ENCODE measurements at places on chromosomes 5 and 9.
A peak's percentile ranks its signal among the peaks of the same experiment; 100 is the strongest.

- DNase-seq = no peak
Observed at GRCh38 chr9:5551368-5552150, 41.2 kb downstream of the PDCD1LG2 start.

- DNase-seq = no peak
Observed at GRCh38 chr5:123594434-123594833, 82.5 kb downstream of the CSNK1G3 start.

- DNase-seq = peak; percentile 68
Observed at GRCh38 chr5:172147857-172148256, 40.2 kb downstream of the STK10 start.

DNA sequence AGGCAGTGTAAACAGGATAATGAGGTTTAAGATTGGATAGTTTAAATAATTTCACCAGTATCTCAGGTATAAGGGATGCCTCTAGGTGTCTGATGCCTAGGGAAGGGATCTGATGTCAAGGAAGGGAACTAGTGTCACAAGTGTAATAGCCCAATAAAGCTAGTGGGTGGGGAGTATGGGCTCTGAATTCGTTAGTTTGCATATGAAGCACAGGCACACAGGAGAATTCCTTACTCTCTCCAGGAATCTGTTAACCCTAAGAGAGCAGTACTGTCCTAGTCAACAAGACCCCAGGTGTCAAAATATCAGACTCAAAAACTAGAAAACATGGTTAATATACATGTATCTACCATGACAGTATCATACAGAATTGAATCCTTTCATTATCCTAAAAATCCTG, 352.5 kb upstream of the CYLC2 start:
- no peak for DNase-seq

DNA sequence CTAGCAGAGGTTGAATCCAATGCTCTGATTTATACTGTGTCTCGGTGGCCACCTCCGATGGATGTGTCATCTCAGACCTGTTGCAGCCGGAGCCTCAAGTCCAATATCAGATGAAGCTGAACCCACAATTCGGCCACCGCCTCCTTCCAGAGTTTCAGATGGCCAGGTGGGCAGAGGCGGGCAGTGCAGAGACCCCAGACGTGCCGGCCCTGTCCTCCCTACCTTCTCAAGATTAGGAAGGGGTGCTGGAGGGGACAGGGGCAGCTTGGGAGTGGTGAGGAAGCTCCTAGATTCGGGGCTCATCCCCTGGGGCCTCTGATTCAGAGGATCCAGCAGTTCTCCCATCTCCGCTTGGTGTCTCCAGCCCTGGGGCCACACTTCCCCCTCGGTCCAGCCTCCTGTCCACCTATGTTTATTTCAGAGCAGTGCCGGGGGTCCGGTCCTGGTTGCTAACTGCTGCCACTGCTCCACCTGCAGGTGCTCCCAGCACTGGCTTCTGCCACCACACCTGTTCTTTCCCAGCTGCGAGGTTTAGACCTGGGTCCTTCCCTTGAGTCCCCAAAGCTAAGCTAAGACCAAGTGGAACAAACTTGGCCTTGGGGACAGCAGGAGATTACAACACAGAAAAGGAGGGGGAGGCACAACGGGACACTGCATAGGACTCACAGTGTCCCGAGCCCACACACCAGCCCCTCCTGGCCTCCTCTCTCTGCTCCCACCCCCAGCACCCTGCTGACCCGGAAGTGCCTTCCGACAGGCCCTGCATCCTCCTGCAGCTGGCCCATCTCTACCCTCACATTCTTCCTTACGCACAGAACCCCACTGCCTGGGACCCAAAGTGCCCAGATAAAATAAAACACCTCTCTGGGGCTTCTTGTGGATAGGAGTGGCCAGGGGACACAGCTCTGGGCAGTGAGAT, 81.6 kb downstream of the NTNG2 start:
- DNase-seq = no peak

DNA sequence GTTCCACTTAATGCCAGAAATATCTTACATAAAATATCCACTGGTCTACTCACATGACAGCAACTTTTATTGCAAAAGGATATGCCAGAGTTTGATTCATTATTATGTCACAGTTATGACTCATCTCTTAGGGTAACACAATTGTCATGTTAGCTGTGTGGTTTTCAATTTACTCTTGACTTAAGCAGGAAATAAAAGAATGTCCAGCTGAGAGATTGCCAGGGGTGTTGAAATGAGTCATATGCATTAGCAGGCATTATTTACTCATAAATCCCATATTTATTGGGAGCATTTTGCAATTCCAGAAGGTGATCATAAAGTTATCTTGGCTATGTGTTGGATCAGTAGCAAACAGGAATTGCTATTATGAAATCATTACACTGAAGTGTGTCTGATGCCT, 1164.6 kb upstream of the CDH18 start:
- no peak for DNase-seq

- DNase-seq = peak; percentile 10
Observed at GRCh38 chr5:124783794-124784193, 37.4 kb upstream of the ZNF608 start.

GRCh38 chr9:124290743-124291554, 33.2 kb downstream of the NEK6 start:
- DNase-seq = peak; percentile 42

GRCh38 chr5:92879806-92880543, 701.0 kb downstream of the NR2F1-AS1 start:
- no peak for DNase-seq

DNA sequence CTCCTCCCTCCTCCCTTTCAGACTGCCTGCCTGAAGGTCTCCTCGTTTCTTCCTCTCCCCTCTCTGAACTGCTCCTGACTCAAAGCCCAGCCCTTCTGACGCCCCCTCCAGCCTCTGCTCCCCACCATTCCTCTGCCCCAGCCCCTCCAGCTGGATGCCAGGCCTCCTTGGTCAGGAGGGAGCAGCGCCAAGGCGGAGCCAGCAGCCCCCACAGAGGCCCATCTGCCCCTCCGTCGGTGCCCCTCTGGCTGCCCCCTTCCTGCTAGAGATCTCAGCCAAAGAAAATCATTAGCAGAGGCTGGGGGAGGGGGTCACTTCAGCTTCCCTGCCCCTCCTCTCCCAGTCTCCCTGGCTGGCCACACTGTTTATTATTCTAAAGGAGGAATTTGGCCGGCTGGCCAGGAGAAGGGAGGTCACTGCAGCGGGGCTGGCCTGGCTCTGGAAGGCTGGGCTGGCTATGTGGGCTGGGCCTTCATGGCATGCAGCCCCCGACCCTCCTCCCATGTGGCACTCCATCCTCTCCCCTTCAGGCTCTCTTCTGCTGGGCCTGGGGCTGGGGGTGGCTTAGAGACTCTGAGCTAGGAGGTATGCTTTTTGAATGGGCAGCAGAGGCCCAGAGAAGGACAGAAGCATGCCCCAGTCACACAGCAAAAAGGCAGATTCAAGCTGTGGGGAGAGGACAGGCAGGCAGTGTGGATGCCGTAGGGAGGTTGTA, 16.9 kb downstream of the PDGFRB start:
- no peak for DNase-seq

DNA sequence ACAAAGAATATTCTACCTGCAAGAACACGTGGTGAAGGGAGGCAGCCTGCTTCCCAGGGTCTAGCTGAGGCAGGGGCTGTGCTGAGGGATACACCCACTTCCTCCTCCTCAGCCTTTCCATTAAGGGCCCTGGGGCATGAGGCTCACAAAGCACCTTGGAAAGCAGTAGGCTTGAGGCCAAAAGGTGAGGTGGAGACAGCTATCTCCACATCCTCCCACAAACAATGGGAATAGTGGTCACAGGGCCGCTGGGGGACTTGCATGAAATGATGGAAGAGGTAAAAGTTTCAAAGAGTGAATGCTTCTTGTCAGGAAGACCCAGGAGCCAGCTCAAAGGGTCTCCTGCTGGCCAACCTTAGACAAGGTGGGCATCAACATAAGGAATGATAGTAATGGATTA, 207.9 kb downstream of the CDK5RAP2 start:
- DNase-seq = no peak

- no peak for DNase-seq
Observed at GRCh38 chr9:132729235-132729890, 59.1 kb downstream of the GTF3C4 start.

DNA sequence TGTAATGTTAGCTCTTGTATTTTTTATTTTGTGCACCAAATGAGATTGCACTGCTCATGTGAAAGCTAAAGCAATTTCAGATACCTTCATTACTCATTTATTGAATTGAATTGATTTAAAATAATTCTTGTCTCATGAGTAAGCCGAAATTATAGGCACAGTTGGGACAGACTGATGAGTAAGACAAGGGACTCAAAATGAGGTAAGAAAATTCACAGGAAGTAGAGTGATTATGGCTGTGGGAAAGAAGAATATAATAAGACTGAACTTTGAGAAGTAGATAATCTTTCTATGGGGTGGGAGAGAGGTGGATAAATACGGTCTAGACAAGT, 51.1 kb downstream of the NUDT12 start:
- no peak for DNase-seq

DNA sequence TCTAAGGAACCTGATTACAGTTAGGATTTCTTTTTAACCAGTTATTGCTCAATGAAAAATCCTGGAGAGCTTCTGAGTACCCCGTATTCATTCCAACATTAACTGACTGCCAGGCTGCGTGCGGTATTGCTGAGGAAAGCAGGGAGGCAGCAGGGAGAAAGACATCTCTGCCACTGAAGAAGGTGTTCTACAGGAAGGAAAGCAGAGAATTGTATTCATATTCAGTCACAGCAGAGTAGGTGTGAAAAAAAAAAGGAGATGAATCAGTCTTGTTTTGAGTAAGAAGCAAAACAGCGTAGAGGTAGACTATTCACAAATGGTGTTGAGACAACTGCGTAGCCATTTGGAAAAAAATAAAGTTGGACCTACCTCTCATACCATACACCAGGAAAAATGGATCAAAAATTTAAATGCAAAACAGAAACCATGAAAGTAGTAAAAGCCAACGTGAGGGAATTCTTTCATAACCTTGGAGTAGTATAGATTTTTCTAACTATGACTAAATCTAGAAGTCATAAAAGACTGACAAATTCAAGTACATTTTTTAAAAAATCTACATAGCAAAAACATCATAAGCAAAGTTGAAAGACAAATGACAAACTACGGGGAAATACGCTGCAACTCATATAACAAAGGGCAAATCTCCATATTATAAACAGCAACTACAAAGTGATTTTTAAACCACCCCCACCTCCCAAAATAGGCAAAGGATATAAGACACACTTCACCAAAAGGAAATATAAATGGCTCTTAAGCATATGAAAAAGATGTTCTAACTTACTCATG, 9.9 kb upstream of the NR4A3 start:
- DNase-seq = no peak

DNA sequence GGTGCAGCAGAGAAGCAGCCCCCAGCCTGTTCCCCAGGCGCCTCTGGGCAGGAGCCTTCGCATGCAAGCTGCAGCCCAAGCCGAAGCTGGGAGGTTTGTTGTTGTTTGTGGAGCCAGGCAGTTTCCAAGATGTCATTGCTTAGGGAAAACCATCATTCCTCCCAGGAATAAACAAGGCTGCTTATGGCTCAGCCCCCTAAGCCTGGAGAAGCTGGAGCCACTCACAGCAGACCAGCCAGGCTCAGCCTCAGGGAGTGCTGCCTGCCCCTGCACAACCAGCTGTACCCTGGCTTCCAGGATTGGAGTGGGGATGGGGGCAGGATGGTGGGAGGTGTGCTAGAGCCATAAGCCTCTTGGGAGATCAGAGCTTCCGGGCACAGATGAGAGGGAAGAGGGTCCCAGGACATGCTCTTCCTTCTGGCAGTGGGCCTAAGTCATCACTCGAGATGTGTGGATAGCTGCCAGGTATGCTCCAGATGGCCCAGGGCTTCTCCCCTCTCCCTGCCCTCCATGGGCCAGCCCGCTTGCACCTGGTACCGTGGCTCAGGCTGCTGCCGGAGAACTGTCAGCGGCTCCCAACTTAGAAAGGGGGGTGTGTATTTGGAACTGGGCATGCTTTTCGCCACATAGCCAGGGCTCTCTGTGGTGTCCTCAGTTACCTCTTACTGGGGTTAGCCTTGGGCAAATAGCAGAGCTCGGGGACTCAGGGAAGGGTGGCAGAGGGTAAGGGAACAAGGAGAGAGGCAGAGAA, 105.2 kb downstream of the RGS3 start:
- no peak for DNase-seq

GRCh38 chr5:32076699-32077695, 97.1 kb downstream of the GOLPH3 start:
- peak; percentile 81 for DNase-seq

GRCh38 chr5:159002171-159002570, 97.5 kb downstream of the EBF1 start:
- DNase-seq = no peak

GRCh38 chr5:10896016-10896415, 135.0 kb upstream of the DAP start:
- DNase-seq = no peak

DNA sequence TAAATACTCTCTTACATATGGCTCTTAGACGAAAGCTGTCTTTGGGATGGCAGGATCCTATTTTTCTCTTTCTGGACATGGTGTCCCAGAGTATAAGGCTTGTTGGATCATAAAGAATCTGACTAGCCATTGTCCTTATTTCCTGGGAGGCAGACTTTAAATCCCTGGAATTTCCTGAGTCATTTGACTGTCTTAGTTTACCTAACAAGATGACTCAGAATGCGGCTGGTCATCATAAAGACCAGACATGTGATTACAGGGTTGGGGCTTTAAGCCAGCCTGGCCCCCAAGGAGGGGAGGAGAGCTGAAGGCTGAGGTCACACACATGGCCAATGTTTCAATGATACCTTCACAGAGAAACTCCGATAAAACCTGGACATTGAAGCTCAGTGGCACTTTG, 37.2 kb downstream of the FAM240B start:
- DNase-seq = no peak

- DNase-seq = no peak
Observed at GRCh38 chr5:8314965-8315364, 446.0 kb downstream of the MTRR start.

DNA sequence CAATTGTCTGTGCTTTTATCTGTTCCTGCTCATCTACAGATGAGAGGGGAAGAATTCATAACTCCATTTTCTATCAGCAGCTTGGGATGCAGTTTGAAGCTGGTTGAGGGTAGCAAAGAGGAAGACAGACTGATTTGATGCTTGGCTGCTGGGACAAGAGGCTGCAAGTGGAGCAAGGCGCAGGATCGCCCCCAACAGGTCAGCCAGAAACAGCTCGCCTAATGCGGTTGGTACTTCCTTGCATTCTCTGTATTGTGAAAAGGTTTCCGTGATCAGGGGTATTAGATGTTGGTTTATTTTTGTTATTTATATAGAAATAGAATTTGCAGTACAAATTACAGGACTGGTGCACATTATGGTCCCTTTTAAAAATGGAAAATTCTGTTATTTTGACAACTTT, 40.6 kb downstream of the ZNF883 start:
- DNase-seq = peak; percentile 50

GRCh38 chr9:133461975-133462374, 2.2 kb downstream of the CACFD1 start:
- DNase-seq = no peak

- DNase-seq = no peak
Observed at GRCh38 chr9:100354121-100354800, 1.5 kb upstream of the TEX10 start.

DNA sequence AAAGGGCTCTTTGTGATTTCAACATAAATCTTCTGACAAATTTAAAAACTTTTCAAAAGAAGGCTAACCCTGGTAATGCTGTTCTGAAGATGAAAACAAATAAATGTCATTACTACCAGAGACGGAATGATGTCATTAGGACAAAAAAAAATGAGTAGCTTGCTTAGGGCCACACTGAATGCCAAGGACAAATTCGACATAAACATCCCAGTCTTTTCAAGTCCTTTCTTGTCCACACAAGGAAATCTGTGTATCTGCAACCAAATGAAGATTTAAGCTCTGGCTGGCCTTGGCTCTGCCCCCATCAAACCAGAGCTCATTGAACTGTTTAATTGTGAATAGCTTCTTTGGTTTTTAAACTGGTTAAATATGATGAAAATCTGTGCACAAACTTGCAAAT, 592.7 kb downstream of the TLE1 start:
- DNase-seq = no peak
